ENCODE measurements at places on chromosomes 7 and 10. TPM values are rescaled to one million over a fixed set of nuclear protein-coding genes. Genes with fewer than 3 reads are reported as not detected.

NUTM2E gene
- 0.30 TPM for polyA plus RNA-seq

DNA sequence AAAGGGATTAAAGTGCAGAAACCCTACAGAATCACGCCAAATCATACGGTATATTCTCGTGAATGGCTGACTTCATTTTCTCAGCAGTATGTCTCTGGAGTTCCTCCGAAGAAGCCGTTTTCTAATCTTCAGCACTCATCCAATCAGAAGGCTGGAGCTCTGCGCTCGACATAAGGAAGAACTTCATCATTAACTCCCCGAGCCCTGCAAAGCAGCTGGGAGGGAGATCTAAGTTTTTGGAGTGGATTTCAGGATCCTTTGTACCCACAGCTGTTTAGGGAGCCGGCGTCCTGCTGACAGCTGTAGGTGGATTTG lies 40.7 kb upstream of the SDK1 start:
- no peak for DNase-seq

- DNase-seq = no peak
Measured at GRCh38 chr7:12303062-12303461, 92.0 kb downstream of the TMEM106B start.

GRCh38 chr7:158315881-158316280 lies 271.7 kb downstream of the PTPRN2 start:
- no peak for DNase-seq

DNA sequence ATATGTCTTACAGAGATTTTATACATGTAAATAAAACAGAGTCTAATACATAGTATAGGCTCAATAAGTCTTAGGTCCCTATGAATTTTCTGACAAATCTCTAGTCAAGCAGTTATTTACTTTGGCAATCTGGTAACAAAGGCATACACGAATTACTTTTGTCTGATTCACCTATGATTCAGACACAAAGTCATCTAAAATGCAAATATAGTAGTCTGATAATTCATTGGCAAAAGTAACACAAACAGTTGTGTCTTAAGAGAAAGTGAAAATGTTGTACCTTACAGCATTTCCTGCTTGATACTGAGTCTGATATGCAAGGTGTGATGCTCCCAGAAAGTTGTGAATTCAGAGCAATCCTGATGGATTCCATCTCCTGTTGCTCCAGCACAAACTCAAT lies 209.4 kb upstream of the PRSS1 start:
- DNase-seq = no peak

DNA sequence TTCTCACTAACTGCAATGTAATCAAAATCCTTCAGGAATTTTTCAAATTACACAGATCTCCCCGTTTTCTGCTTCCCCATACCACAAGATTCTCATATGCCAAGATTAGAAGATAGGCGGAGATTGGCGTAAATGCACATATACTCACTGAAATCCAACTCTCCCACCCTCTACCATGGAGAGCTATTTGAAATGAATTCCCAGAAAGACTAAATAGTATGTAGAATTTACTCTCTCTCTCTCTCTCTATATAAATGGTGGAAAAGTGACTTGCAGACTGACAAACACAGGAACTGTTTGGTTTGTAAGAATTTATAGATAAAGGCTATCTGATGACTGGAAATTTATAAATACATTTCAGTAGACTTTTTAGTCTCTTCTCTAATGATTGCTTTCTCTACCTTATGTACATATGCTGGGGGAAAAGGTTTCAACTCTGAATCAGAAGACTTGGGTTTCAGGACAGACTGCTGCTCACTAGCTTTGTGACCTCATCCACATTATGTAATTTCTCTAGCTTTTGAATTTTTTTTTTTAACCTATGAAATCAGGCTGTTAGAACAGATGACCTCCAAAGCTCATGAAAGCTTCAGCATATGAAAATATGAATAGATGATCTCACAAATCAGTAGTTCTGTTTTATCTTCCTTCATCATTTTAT lies 67.8 kb upstream of the CSTF2T start:
- DNase-seq = no peak

Data from right renal pelvis (tissue), 4 donors.